CD4-positive, alpha-beta T cell treated with Interferon gamma for 1 hour (primary cell): ENCODE measurements at places on chromosomes 1 and 21.

DNA sequence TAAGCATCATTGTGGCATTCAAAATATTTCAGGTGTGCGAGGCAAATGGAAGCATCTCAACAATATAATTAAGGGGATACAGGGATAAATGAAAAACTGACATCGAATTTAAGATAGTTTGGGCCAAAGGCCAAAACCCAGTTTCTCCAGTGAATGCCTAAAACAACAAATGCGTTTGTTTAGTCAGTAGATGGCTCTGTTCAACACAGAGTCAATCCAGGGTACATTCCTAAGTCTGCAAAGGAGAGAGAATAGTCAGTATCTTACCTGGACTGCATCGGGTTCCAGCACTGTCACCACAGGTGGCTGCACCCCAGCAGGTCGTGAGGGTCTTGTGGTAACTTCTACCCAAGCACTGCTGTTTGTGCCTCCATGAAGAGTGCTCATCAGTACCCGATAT, 321.1 kb downstream of the KCTD3 start:
- DNase-seq = no peak

DNA sequence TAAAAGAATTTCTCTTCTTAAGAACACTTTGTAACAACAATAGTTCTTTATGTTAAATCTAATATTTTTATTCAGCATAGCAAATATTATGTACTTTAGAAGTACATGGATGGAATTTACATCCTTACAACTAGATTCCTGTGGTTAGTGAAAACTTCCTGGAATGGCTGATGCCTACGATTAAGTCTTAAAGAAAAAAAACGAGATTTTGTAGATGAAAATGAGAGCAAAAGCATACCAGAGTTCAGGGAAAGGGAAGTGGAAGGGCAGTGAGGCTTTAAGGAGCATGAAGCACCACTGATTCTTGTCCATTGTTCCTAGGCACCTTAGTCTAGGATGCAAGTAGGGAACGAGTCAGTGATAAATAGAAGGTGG, 26.7 kb downstream of the CFH start:
- no peak for DNase-seq

DNA sequence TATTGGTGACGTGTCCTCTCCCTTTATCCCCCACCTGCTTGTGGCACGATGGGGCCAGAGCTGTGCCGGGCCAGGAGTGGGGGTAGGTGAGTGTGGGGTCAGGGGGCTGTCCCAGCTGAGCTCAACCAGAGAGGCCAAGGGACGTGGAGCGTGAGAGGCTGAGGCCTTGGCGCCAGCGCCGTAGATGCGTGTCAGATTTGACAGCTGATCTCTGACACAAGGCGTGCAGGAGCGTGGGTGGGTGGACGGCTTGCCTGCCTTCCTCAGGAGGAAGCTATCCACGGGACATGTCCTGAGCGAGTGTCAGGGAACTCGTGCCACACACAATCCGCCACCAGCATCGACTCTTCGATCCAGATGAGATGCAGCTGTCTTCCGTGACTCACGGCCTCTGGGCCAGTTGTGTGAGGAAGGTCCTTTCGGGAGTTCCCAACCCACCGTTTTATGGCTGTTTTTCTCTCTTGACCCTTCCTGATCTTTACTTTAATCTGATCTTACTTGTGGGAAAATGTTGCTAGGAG, 56.7 kb downstream of the SPSB1 start:
- DNase-seq = no peak

GRCh38 chr1:212581034-212581433, 27.5 kb upstream of the ATF3 start:
- DNase-seq = no peak

DNA sequence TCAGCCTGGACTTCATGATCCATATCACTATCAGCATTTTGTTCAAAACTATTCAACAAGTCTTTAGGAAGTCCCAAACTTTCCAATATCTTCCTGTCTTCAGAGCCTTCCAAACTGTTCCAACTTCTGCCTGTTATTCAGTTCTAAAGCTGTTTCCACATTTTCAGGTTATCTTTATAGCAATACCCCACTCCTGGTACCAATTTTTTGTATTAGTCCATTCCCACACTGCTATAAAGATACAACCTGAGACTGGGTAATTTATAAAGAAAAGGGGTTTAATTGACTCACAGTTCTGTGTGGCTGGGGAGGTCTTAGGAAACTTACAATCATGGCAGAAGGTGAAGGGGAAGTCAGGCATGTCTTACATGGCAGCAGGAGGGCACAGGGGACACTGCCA, 18.3 kb upstream of the DNAH14 start:
- no peak for DNase-seq

DNA sequence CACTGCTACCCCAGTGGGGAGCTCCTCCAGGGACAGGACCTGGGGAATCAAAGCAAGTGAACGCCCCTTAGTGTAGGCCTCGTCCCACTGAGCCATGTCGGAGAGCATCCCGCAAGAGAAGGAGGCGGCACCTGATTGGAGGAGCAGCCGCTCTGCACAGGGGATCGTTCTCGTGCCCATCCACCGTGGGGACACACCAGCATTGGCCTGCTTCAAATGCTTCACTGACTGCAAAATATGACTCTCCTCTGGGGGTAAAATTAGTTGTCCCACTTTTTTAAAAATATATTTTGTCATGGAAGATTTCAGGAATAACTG, 111.0 kb downstream of the PDE9A start:
- no peak for DNase-seq

DNA sequence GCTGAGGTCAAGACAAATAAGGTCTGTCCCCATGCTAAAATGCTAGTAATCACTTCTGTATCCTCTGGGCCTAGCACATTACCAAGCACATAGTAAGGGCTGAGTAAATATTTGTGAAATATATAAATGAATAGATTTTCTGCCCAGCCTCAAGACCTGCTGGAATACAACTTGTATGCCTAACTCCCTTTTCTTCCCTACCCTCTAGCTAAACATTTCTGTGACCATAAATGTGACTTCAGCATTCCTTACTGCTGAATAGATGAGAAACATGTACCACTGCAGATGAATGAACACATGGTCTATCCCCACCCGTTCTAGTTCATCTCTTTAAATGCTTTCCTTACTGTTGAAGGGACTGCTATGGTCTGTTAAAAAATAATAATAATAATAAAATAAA, 209.0 kb upstream of the HOOK1 start:
- no peak for DNase-seq

DNA sequence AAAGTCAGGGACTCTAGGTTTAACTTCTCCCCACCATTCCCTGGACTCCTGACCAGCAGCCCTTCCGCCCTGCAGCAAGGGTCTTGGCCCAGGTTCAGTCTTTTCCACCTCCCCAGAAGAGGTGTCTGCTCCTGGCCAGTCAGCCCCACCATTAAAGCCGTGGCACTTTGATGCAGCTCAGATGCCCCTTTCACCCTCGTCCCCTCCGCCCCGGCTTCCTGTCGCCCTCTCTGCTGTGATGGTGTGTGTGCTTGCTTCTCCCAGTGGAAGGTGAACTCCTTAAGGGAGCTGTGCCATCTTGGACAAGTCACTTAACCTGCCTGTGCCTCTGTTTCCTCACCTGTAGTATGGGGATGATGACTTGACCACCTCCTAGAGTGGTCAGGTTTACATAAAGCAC, 17.8 kb upstream of the TTC4 start:
- DNase-seq = no peak

- no peak for DNase-seq
These were observed 239.9 kb upstream of the TMEM51 start for GRCh38 chr1:14913482-14914177.

DNA sequence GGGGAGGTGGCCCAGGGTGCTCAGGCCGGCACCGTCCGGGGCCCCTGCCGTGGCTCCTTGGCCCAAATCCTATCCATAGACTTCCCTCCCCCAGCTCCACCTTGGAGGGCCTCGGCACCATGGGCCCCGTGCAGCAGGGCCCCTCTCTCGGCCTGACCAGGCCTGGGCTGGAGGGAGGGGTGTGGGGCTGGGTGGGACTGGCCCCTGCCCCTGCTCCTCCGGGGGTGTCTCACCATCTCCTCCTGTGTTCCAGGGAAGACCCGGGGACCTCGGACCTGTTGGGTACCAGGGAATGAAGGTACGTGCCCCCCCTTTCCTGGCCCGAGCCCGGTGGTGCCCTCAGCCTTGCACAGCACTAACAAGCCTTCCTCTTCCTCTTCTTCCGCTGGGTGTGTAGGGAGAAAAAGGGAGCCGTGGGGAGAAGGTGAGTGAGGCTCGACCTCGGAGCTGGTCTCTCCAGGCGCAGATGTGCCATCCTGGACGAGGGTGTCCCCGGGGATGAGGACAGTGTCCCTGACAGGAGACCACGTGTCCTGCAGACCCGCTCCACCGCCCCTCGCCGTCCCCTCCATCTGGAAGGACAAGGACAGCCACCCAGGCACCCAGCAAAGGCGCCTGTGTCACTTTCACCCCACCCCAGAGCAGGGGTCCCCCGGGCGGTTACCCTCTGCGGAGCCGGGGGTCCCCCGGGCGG, 7.9 kb downstream of the COL6A1 start:
- DNase-seq = no peak

DNA sequence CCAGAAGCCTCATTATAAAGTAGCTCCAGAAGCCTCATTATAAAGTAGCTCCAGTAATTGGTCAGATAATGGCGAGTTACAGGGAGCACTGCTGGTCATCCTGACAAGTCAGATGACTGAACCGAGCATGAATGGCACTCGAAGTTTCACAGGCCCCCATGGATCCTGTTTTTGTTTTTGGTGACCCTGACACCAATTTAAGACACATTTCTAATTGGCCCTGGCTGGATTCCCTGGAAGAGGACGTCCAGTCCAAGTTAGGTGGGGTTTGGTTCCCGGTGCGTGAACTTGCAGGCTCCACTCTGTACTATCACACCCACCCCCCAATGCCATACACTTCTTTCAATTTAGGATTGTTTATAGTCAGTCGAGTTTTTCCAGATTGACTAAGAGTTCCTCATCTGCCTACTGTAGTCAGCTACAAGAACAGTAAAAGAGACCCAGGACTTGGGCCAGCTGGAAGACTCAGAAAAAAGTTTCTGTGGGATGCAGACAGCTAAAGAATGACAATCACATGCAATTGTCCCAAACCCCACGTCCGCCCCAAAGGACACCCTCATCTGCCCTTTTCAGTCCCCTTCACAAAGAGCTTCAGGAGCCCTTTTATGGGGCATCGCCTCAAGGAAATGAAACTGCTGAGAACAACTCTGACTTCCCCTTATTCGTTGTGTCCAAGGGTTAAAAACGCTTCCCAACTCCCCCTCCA, 2.7 kb downstream of the DHRS3 start:
- no peak for DNase-seq

GRCh38 chr1:78292361-78292760, 198.4 kb upstream of the PTGFR start:
- DNase-seq = no peak

DNA sequence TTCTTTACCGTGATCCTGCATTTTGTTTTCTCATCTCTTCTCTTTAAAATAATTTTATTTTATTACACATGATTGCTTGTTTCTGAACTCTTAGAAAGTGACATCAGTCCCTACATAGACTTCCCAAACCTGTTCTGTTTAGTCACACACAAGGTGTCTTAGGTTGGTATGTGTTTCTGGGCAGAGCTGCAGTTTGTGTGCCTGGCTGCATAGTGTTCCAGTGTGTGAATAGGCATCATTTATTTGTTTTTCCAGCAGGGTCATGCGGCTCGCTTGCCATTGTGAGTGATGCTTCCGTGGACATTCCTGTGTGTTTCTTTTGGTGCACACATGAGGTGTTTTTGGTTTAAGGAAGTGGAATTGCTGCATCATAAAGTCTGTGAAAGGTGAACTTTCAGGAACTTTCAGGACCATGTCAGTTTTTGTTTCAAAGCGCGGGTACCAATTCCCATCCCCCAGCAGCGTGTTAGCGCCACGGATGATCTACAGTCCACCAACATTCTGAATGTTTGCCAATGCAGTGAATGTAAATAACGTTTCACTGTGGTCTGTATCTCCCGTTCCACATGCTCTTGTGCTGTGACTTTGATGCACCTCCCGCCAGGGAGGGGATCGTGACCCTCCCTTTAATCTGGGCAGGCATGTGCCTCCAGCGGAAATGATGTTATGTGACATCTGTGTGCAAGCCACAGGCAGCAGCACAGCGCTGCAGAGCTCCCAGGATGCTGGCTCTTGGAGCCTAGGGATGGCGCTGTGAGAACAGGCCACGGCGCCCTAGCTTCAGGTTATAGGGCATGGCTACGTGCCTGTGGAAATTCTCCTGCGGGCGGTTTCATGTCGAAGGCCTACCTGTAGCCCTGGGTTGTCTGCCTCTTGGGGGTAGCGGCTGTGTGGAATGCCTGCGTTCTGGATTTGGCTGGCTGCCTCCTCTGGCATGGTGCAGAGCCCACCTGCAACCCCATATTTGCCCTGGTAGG, 144.6 kb upstream of the COL6A1 start:
- DNase-seq = no peak

DNA sequence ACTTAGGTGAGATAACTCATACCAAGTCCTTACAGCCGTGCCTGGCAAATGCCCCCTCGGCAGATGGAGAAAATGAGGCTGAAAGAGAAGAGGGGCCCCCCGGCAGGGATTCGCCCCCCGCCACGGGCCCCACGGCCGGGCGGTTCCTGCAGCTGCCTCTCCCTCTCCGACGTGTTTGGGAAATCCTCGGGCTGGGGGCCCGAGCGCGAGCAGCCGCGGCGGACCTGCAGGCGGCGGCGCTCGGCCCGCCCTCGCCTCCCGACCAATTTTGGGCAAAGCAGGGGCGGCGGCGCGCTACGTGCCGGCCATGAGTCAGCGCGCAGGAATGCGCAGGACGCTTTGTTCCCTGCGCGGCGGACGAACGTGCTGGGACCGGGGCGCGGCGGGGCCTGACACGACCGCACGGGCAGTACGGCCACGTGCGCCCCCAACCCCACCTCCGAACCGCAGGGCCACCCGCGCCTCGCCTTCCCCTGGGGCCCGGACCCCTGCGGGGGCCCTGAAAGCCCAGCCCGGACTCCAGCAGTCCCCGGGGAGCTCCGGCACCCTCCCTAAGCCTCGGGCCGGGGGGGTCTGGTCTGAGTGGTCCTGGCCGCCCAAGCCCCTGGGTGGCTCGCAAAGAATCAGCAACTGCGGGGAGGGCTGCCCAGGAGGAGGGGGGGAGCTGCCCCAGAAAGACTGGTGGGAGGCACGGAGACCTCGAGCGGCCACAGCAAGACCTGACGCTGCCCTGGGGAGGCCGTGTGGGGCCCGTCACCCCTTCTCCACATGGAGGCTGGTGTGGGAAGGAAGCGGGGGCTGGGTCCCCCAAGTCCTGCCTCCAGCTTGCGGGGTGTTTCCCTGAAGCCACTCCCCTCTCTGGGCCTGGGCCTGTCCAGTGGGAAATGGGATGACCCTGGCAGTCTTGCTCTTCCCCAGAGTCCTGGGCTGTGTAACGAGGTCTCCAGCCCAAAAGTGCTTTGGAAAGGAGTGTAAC, 11.9 kb upstream of the EDN2 start:
- no peak for DNase-seq

- DNase-seq = no peak
These were observed 162.5 kb upstream of the SYT6 start for GRCh38 chr1:114316204-114316603.
